ENCODE measurements at places on chromosomes 16 and 17.

DNA sequence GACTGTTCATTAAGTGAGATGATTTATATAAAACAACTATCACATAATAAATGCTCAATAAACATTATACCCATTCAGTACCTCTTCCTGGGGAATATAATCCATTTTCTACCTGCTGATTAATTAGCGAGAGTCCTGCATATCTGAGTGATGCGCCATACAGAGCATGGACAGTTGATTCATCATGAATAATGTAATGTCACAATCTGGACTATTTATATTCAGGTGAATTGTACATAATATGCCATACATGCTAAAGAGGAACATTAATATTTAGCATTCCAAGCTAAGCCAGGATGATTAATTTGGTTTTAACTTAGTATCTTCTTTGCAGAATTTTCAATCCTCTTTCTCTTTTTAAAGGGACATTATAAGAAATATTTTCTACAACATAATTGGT is 362.0 kb upstream of the XYLT1 start:
- no peak for DNase-seq

GRCh38 chr16:65308506-65308905 is 186.6 kb upstream of the CDH11 start:
- no peak for DNase-seq

GRCh38 chr16:78147911-78148401 is 48.5 kb downstream of the WWOX start:
- no peak for DNase-seq

DNA sequence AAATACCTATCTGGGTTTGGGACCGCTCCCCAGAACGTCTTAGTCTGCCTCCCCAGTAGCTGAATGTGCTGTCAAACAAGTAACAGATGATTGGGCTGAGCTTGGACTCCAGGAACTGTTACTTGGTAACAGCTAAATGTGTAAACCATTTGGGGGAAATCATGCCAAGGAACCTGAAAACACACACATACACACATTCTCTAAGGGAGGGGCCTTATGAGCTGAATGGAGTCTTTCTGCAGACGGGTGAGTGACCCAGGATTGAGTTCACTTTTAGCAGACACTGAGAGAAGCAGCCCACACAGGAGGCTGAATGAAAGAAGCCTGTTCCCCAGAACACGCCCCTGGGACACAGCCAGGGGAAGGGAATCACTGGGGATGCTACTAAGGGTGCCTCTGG is 1.6 kb downstream of the ACLY start:
- DNase-seq: no peak

- no peak for DNase-seq
These were observed 491.0 kb upstream of the CDH5 start for GRCh38 chr16:65875381-65876055.

GRCh38 chr17:28113269-28113668 is 70.8 kb downstream of the NLK start:
- DNase-seq: no peak
